ENCODE measurements at places on chromosomes 12 and 14. TPM values are rescaled to one million over a fixed set of nuclear protein-coding genes. Genes with fewer than 3 reads are reported as not detected.

AQP6 gene
- 0.09 TPM for total RNA-seq

DNA sequence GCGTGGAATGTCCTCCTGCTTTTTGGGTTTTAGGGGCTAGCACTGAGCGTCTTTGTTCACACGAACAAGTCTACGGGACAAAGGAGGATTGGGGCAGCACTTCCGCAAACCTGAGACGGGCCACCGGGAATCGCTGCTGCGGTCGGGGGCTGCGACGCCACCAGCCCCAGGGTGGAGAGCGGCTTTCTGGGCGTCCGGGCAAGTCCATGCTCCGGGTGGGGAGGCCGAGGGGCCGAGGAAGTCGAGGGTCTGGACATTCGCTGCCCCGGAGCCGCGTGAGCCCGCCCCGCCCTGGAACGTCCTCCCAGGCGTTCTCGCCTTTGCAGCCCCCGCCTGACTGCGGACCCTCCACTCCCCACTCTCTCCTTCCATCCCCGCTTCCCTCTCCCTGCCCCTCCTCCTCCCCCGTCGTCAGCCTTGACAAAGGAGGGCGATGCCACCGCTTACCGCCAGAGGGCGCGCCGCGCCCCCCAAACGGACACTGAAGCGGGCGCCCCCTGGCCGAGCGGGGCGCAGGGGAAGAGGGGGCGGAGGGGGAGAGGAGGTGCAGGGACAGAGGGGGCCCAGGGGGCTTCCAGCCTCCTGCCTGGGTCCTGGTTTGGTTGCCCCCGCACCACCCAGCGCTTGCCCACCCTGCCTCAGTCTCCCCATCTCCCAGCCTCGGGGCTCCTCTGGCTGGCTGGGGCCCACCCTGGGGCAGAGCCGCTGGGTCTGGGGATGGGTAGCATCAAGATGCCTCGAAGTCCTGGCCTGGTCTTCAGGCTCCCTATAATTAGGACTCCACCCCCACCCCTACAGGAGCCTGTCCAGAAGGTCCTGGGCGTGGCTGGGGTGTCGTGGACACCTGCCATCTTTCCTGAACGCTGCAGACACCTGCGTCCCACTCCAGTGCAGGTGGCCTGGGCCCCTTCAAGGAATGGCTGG is 39.1 kb upstream of the INF2 start:
- H3K4me3 ChIP-seq, result peak overlapping the region; percentile 28
- H3K4me1 ChIP-seq, result peaks cover 10% of the 10 kb centered on the region
- DNase-seq, result peak; percentile 85
- peaks cover 7% of the 10 kb centered on the region for H3K27me3 ChIP-seq

- H3K27ac ChIP-seq, result no peak overlapping the region
- H3K4me1 ChIP-seq, result peaks cover 44% of the 10 kb centered on the region
- DNase-seq, result peak; percentile 58
- H3K36me3 ChIP-seq, result no peaks in the 10 kb centered on the region
- H3K4me3 ChIP-seq, result no peak overlapping the region
Observed at GRCh38 chr14:104966261-104966865, 11.8 kb downstream of the AHNAK2 start.

DNA sequence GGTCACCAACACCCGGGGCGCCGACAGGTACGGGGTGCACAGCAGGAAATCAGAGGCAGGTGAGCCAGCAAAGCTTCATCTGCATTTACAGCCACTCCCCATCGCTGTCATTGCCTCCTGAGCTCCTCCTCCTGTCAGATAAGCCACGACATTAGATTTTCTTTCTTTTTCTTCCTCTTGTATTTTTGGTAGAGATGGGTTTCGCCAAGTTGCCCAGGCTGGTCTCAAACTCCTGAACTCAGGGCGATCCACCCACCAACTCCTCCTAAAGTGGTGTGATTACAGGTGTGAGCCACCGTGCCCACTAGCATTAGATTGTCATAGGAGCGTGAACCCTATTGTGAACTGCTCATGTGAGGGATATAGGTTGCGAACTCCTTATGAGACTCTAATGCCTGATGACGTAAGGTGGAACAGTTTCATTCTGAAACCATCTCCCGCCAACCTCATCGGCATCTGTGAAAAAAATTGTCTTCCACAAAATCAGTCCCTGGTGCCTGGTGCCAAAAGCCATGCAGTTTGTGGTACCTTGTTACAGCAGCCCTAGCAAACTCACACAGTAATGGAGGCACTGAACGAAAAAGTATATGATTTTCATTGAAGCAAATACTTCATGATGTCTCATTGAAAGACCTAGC is 1.5 kb downstream of the STYK1 start:
- H3K27ac ChIP-seq, result no peak overlapping the region
- DNase-seq, result no peak
- H3K4me1 ChIP-seq, result peaks cover 21% of the 10 kb centered on the region
- no peak overlapping the region for H3K4me3 ChIP-seq

DNA sequence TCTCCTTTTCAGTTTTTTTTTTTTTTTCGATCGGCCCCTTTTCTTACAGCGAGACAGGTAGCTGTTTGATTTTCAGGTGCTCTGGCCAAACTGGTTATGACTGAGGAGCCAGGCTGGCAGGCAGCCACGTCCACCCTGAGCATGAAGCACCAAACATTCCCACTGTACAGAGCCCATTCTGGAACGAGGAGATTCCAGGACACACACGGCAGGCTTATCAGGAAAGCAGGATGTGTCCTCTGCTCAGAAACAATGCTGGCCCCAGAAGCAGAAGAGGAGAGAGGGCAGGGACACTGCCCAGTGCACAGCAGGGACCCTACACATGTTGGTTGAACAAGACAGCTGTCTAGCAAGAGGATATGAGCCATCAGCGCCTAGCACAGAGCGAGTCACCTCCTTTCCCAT is 3.7 kb upstream of the KRT2 start:
- no peak overlapping the region for H3K27ac ChIP-seq
- DNase-seq, result peak; percentile 50
- H3K36me3 ChIP-seq, result no peaks in the 10 kb centered on the region
- peaks cover 52% of the 10 kb centered on the region for H3K27me3 ChIP-seq
- no peak overlapping the region for H3K4me3 ChIP-seq
- no peaks in the 10 kb centered on the region for H3K4me1 ChIP-seq

DNA sequence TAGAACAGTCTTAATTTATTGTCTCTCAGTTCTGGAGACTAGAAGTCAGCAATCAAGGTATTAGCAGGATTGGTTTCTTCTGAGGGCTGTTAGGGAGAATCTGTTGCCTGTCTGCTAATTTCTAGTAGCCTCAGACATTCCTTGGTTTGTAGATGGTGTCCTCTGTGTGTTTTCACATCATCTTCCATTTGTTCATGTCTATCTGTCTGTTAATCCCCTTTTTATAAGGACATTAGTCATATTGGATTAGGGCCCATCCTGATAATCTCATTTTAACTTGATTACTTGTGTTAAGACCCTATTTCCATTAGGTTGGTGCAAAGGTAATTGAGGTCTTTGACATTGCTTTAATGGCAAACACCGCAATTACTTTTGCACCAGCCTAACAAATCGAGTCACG is 34.3 kb downstream of the TBC1D15 start:
- no peak overlapping the region for H3K4me3 ChIP-seq
- peaks cover 30% of the 10 kb centered on the region for H3K4me1 ChIP-seq
- no peaks in the 10 kb centered on the region for H3K36me3 ChIP-seq
